ENCODE measurements at places on chromosomes 1 and 21.
A peak's percentile ranks its signal among the peaks of the same experiment; 100 is the strongest.

DNA sequence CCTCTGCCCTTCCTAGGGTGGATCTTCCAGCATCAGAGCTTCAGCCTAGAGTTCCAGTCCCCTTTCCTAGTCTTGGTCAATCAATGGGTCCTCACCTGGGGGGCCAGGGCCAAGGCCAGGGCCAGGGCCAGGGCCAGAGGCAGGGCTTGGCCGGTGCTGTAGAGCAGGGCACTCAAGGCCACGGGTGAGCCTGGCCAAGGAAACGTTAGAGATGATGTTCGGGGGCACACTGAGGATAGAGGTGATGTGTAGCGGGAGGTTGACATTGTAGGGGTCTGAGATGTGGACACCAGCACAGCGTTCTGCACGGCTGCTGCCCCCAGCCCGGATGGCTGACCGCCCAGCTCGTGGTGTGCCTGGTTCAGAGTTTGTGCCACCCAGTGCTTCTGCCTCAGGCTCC lies 5.4 kb upstream of the USF1 start:
- DNase-seq, result no peak

DNA sequence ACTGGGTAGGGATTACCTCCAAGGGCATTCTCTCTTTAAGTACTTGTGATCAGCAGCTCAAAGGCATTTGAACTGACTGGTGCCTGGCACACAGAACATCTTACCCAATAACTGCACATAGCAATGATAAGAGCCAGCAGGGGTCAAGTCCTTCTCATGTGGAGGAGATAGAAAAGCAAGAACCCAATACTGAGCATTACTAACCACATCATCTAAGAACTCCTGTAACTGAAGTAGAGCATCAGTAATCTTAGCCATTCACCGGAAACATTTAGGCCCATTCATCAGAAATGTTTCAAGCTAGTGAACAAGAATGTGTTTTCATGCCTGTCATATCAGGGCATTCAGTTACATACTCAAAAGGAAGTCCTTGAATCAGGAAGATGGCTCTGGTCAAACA lies 33.6 kb upstream of the THEM4 start:
- no peak for DNase-seq

- no peak for DNase-seq
These were observed 106.7 kb downstream of the LEPR start for GRCh38 chr1:65527190-65527589.

GRCh38 chr1:222557148-222557547 lies 9.2 kb upstream of the HHIPL2 start:
- DNase-seq, result no peak

GRCh38 chr1:109111386-109112055 lies 2.4 kb upstream of the ELAPOR1 start:
- peak; percentile 46 for DNase-seq

DNA sequence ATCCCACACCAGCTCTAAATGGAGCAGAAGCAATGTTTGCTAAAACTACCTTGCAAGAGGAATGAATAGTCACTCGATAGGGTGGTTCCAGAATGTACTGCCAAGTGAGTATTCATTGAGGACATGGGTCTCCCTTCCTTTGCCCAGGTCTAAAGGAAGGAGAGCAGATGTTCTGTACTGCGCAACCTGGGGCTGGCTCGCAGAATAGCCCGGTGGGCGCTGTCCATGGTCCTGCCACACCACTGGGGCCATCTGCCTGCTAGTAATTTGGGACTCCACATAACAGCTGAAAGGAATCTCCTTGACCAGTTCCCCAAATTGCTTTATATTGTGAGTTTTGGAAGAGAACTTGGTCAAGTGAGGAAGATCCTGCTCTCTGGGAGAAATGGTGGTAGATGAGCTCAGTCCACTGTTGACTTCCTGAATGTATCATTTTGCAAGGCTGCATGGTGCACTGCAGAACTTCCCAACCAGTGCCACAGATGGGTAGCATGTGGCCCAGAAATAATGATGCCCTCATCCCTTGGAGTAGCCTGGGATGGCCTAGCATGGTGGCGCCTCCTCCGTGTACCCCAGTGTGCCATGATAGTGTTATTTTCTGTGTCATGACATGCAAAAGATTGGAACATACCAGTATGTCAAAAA lies 5.7 kb downstream of the SLC6A17 start:
- DNase-seq, result no peak

DNA sequence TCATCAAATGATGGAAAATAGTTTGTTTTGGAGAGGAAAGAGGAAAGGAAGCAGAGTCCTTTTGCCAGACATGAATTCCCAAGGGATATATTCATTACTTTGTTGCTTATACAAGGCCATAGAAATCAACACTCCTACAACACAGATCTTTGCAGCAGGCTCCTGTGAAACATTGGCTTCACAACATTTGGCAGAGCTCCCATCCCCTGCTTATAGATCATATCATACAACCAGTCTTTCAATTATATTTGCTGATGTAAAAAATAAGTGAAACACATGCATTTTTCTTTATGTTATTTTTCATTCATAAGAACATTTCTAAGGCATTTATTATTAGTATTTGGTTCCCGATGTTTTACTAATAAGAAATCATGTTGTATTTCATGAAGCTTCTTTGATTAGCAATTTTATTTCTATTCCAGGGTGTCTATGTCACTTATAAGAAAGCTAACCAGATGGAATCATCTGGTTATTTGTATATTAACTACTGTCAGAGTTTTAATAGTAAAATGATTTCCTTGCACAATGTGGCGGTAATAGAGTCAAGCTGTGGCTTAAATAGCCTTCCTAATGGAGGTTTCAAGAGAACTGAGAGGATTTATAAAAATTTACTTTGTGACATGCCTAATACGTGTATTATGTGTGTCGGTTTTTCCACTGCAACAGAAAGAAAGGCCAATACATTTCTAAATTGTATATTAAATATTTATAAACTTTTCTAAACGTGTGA lies 470.3 kb upstream of the NCAM2 start:
- no peak for DNase-seq

GRCh38 chr1:55575571-55576279 lies 360.6 kb upstream of the USP24 start:
- DNase-seq, result peak; percentile 21

DNA sequence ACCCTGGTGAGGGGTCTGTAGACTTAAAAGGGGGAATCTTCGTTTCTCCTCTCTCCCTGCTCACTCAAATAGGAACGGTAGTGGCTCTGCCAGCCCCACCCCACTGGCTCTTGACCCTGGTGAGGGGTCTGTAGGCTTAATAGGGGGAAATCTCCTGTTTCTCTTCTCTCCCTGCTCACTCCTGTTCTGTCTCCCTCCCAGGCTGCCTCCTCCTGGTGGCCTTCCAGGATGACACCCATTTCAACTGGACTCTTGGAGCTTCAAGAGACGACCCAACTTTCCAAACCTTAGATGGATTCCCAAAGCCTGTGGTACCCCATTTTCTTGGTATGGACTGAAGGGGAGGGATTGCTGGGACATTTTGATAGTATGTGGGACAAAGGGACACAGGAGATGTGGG lies 1.4 kb upstream of the EPHB2 start:
- DNase-seq, result no peak

DNA sequence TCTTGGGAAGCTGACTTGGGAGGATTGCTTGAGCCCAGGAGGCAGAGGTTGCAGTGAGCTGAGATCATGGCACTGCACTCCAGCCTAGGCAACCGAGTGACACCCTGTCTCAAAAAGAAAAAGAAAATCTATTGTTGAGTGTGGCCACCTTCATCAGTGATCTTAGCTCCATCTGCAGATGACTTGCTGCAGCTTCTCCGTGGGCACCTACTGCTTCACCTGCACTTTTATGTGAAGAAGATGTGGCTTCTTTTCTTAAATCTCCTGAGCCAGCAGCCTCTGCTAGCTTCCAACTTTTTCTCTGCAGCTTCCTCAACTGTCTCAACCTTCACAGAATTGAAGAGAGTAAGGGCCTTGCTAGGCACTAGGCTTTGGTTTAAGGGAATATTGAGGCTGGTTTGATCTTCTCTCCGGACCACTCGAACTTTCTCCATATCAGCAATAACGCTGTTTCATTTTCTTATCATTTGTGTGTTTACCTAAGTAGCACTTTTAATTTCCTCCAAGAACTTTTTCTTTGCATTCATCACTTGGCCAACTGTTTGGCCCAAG lies 28.0 kb downstream of the AGPAT3 start:
- DNase-seq, result no peak

GRCh38 chr1:2290171-2290578 lies 62.1 kb downstream of the SKI start:
- DNase-seq, result no peak

GRCh38 chr1:5455651-5456050 lies 536.6 kb downstream of the NPHP4 start:
- DNase-seq, result no peak

GRCh38 chr1:148372731-148373130 lies 110.4 kb downstream of the PPIAL4G start:
- no peak for DNase-seq

DNA sequence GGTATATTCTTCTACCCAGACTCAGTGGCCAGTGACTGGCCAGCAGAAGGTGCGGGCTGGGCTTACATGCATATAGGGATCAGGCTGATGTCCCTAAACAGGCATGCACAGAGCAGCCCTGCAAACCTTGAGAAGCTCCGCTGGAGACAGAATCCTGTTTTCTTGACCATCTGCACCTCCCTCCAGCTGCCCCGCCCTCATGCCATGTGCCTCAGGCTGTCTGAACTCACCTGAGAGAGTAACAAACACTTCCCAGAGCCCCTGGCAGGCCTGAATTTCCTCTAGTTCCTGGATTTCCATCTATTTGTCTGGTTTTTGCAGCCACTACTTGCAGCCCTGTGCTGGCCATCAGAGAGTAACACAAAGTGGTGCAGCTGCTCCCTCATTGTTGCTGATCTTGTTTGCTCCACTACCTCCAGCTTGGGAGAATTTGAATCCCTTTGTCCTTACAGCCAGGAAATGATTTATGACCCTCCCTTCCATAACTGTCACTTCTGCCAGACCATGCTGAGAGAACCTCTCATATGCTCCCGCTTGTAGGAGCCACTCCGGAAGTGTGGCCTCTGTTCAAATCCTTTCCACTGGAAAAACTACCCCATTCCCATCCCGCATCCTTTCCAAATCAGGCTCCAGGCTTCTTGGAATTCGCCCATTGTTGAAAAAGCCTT lies 113.6 kb downstream of the NMNAT2 start:
- DNase-seq, result no peak

GRCh38 chr1:17280894-17281293 lies 27.1 kb upstream of the PADI4 start:
- no peak for DNase-seq

DNA sequence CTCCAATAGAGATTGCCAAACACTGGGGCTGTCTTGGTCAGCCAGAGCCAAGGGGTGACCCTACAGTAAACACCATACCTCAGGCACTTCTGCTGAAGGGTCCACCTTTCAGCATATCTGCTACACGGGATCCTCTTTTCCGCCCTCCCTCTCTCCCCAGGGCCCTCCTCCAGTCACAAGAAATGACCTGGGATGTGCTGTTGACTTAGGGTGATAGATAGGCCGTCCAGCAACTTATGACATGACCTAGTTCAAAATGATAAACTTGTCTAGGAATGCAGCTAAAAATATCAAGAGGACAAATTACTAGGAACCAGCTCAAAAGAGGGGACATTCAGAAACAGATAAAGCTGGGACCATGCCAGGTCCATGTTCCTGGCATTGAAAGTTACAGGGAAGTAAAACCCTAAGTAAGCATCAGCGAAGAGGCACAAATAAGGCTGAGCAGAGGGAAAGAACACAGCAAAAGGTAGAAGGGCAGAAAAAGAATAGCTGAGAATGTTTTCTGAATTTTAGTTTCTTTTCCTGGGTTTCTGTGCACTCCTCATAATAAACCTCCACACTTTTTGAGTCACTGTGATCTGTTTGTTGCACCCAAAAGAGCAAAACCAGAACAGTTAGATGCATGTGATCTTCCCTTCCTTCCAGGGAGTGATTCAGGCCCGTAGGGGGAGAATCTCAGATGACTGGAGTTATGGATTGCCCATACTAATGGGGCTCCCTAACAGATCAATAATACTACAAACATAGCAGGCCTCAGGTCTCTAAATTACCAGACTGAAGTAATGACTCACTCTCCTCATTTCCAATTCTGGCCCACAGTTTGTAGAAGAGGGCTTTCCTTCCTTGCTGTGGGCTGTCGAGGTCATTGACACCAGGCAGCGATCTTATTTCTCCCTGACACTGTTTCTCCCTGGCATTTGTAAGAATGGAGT lies 48.9 kb upstream of the F3 start:
- no peak for DNase-seq

DNA sequence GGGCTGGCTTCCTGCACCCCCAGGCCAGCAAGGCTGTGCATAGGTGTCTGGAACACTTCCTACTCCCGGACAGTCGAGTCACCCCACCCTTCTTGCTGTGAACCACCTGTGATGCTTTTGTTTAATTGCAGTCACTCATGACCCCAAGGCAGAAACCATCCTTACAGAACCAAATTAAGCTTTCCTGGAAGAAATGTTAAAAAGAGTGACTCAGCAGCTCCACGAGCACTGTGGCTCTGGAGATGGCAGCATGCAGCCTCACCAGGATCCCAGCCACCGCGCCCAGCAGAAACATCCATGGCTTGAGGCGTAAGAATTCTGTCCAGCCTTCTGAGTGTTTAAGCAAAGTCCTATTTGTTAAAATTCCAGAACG lies 28.8 kb downstream of the SNAP47 start:
- no peak for DNase-seq
